Fibroblast of upper back skin (primary cell): ENCODE measurements at places on chromosomes 7 and 10.

- DNase-seq, result peak; percentile 71
Observed at GRCh38 chr7:130242198-130243014, 24.3 kb upstream of the CPA2 start.

DNA sequence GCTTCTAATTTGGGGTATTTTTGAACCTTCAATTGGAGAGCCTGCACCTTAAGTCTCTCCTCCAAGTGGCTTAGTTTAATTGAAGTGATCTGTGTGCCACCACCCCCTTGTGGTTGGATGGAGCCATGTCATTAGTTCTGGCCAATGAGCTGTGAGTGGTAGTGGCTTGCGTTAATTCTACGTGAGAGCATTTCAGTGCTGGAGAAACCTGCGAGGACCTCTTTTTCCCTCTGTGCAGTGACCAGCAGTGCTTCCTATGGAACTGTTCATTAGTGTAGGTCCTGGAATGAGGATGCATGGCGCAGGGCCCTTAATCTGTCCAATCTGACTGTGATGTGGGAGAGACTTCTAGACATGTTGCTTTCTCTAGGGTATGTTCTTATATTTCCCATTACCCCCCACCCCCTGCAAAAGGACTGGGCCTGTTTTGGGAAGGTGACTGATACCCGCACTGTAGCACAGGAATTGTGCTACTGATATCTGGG is 3.8 kb downstream of the HILPDA start:
- DNase-seq, result peak; percentile 60

DNA sequence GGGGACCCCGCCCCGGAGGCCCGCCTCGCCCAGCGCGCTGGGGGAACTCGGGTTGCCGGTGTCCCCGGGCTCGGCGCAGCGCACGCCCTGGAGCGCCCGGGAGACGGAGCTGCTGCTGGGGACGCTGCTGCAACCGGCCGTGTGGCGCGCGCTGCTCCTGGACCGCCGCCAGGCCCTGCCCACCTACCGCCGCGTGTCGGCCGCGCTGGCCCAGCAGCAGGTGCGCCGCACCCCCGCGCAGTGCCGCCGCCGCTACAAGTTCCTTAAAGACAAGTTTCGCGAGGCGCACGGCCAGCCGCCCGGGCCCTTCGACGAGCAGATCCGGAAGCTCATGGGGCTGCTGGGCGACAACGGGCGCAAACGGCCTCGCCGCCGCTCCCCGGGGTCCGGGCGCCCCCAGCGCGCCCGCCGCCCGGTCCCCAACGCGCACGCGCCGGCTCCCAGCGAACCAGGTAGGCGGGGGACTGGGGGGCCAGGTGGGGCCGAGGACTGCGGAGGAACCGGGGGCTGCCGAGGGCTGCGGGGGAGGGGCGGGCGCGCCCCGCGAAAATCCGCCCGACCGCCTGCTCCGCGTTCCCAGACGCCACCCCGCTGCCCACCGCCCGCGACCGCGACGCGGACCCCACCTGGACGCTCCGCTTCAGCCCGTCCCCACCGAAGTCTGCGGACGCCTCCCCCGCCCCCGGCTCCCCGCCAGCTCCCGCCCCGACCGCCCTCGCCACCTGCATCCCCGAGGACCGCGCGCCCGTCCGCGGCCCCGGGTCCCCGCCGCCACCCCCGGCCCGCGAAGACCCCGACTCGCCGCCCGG is 574 bp downstream of the UTF1 start:
- no peak for DNase-seq

- no peak for DNase-seq
Observed at GRCh38 chr10:52871191-52871843, 98.7 kb upstream of the MBL2 start.

GRCh38 chr7:152511736-152512135 is 75.9 kb upstream of the KMT2C start:
- DNase-seq, result no peak

DNA sequence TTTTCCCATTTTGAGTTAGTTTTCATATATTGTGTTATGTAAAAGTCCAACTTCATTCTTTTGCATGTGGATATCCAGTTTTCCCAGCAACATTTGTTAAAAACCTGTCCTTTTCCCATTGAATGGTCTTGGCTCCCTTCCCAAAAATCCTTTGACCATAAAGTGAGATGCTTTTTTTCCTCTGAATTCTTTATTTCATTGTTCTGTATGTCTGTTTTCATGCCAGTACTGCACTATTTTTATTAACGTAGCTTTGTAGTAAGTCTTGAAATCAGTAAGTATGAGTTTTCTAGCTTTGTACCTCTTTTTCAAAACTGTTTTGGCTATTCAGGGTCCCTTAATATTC is 20.0 kb downstream of the C1GALT1 start:
- DNase-seq, result no peak

DNA sequence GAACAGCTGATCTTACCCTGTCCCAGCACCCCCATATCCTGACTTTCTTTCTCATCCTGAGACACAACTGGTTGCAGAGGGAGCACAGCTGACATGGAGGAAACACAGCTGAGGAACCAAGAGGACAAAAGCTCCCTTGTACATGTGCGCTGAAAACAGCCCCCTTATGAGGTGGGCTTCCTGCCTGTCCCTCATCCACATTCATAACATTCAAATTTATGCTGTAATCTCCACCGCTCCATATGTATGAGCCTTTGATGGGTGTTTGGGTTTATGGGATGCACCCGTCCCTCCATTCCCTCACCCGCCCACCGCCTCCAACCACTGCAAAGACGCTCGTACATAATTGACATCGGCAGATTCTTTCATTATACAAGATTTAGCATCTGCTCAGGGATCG is 49.6 kb upstream of the BTRC start:
- no peak for DNase-seq

DNA sequence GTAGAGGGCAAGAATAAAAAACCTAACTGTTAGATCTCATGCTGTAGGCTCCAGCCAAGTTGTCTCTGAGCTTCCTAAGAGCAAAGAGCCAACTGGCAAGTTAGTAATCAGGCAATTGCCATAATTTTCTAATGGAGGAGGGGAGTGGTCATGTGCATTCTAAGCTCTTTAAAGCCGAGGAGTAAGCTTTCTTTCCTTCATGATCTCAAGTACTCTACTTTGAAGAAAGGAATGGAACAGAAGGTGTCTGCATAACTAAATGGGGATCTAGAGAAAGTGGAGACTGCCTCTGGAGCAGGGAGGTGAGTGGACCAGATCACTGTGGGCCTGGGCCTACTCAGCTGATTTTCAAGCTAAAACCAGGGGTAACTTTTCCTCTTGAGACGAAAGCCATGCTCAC is 37.7 kb upstream of the TOMM7 start:
- DNase-seq, result no peak

GRCh38 chr10:30158325-30158960 is 99.1 kb upstream of the JCAD start:
- no peak for DNase-seq

DNA sequence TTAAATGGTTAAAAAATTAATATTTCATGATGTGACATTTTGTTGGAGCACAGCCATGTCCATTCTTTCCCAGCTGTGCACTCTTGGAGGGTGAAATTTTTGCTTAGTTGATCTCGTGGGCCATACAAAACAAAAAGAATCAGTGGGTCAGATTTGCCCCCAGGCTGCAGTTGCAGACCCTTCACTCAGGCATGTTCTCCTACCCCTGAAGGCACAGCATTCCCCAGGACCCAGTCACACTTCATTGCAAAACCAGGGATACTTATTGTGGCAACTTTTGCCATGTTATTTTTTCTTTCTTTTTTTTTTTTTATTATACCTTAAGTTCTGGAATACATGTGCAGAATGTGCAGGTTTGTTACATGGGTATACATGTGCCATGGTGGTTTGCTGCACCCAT is 6.0 kb downstream of the TAS2R40 start:
- no peak for DNase-seq

DNA sequence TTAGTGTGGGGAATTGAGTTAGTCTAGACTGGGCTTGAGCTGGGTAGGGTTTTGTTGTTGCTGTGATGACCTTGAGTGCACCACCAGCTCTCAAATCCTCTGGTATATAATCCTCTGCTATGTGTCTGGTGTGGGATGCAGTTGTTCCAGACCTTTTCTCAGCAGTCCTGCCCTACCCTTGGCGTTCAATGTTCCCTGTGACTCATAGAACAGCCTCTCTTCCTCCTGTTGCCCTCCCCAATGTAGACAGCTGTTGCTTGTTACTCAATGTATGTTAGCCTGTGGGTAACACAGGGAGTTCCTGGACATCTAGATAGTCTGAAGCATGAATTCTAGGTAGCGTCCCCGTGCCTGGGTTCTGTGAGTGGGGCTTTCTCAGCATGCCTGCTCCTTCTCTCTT is 19.8 kb downstream of the ACBD7 start:
- DNase-seq, result peak; percentile 32

- DNase-seq, result no peak
Observed at GRCh38 chr7:256461-256940, 33.5 kb upstream of the FOXL3 start.

- DNase-seq, result peak; percentile 45
Observed at GRCh38 chr7:102404005-102404861, 8.1 kb downstream of the PRKRIP1 start.

- no peak for DNase-seq
Observed at GRCh38 chr10:121332829-121333765, 265.1 kb downstream of the FGFR2 start.

DNA sequence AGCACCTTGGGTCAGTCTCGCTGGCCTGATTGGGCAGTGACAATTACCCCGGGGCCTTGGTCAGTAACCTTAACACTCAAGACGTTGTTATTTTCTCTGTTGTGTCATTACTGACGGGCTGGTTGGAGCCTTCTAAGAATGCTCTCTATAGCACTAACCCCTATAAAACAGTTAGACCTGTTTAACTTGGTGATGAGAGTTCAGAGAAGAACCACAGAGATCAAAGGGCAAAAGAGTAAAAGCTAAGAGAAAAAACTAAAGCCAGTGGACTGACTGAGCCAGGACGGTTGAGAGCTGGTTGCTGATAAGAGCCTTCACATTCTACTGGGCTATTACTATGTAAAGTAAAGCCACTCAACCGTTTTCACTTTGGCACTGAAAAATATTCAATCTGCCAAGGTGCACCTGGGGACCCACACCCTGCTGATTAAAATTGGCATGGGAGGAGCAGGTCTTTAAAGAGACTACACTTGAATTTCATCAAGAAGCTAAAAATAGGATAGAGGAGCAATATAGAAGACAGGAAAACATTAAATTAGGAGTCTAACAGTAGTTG is 13.6 kb upstream of the ITGB1 start:
- DNase-seq, result no peak

DNA sequence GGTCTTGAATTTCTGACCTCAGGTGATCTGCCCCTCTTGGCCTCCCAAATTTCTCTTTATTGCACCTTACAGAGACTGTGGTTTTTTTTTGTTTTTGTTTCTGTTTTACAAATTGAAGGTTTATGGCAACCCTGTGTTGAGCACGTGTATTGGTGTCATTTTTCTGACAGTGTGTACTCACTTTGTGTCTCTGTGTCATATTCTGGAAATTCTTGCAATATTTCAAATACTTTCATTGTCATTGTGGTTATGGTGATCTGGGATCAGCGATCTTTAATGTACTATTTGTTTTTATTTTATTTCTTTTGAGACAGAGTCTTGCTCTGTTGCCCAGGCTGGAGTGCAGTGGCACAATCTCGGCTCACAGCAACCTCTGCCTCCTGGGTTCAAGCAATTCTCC is 89.8 kb downstream of the PRTFDC1 start:
- no peak for DNase-seq

- no peak for DNase-seq
Observed at GRCh38 chr7:152673897-152674296, 2.0 kb downstream of the XRCC2 start.

- no peak for DNase-seq
Observed at GRCh38 chr7:148442141-148442655, 148.4 kb upstream of the C7orf33 start.

- DNase-seq, result no peak
Observed at GRCh38 chr7:75608451-75609122, 116.5 kb downstream of the SPDYE5 start.

DNA sequence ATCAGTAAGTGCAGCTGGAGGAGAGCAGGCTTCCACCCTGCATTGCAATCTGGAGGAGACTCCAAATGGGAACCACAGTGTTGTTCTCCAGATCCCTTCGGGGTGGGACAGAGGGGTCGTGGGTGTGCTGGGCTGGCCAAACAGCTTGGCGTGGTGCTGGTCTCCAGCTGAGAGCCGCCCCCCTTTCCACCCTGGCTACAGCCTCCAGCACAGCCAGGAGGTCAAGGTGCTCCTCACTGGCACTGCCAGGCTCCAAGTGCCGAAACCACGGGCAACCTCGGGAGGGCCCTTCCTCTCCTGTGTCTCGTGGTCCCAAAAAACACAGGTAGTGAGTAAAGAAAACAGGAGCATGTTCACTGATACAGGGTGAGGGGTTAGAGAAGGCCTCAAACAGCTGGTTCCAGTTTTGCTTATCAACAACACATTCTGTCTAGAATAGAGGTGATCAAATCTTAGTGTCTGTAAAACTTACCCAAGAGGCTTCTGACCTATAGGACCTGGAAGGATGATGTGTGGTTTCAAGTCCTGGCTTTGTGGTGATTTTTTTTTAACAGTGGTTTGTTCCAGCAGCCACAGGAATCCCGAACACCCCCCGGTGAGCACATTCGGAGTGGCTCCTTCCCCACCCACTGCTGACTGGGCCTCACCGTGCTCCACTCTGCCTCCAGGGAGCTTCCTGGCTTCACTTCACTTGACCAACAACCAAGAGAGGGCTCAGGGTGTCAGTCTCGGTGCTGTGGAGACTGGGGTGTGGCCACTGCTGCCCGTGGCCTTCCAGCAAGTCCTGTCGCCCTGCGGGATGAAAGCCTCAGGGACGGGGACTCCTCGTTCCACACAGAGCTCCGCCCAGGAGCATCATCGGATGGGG is 31.2 kb upstream of the EN2 start:
- peak; percentile 10 for DNase-seq

- no peak for DNase-seq
Observed at GRCh38 chr10:11462071-11462470, 149.4 kb downstream of the USP6NL start.

- DNase-seq, result peak; percentile 68
Observed at GRCh38 chr10:132637477-132638129, 100.0 kb downstream of the INPP5A start.
